Pancreas (tissue), 10 donors: ENCODE measurements at places on chromosomes 7 and 10. TPM values are rescaled to one million over a fixed set of nuclear protein-coding genes. Genes with fewer than 3 reads are reported as not detected.

DNA sequence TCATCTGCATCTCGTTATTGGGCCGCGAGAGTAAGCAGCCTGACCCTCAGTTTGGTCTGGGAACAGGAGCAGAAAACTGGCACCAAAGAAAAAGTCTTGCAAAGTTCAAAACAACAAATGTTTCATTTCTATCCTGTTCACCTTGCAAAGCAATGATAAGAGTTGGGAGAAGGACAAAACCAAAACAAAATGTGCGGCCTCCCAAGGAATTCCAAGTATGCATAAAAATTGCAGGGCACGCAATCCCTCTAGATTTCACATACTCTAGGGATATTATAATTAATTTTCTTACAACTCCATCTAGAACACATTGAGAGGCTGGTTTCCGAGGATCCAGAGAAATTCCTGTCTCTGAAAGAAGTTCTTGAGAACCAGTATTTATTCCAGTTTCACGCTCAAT lies 20.1 kb downstream of the CHUK start:
- DNase-seq = no peak

DNA sequence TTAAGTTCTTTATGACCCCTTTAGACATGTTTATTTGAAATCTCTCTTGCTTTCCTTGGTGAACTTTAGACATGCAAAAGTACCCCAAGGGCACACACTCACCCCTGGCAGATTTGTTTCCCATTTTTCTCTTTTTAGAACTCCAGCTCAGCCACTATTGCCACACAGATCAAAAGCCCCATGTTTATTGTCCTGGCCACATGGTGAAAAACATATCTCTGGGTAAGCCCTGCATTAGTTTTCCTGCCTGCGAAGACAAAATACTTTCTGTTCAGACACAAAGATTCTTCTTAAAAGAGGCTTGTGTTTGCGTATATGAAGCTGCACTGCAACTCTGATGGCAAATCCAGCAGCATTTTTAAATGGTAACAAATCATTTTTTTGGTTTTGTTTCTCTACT lies 200.0 kb downstream of the POLR1F start:
- DNase-seq = no peak

The TFPI2 gene
- 24.5 TPM for polyA plus RNA-seq

- DNase-seq = no peak
Measured at GRCh38 chr7:35505066-35505465, 189.9 kb downstream of the HERPUD2 start.

DNA sequence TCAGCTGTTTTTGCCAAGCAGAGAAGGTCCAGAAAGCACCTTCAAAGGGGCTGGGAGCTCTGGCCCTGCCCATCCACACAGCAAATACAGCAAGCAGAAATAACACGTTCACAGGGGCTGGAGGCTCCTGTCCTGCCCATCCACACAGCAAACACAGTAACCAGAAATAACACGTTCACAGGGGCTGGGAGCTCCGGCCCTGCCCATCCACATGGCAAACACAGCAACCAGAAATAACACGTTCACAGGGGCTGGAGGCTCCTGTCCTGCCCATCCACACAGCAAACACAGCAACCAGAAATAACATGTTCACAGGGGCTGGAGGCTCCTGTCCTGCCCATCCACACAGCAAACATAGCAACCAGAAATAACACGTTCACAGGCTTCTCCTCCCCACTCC lies 558.1 kb downstream of the PTPRN2 start:
- DNase-seq = no peak

GRCh38 chr7:53743697-53744402 lies 708.4 kb downstream of the POM121L12 start:
- DNase-seq = no peak
